GOT3 (cell line): ENCODE measurements at places on chromosomes 4 and X.

DNA sequence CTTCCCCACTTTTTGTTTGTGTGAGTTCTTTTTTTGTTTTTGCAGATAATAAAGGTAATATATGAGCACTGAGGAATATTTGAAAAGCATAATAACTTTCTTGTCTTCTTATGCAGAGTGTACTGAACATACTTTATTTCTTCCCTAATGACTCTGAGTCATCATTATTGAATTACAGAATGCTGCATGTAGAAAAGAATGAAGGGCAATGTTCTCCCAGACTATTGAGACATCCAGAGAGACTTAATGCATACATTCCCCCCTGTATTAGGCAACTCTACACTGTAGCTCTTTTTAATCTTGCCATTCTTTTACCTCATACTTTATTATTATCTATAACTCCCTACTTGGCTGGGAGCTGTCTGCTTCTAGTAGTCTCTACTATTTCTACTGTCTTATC is 240.5 kb upstream of the ANKRD50 start:
- no peak for DNase-seq

DNA sequence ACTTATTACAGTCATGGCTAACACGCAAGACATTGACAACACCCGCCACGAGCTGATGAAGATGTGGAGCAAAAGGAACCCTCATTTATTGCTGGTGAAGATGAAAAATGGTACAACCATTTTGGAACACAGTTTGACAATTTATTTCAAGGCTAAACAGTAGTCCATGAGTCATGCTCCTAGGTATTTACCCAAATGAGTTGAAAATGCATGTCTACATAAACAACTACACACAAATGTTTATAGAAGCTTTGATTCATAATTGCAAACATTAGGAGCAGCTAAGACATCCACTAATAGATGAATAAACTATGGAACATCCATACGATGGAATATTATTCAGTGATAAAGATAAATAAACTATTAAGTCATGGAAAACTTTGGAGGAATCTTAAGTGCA is 580.1 kb downstream of the RAPGEF2 start:
- no peak for DNase-seq

- no peak for DNase-seq
Measured at GRCh38 chr4:46649390-46649789, 259.5 kb upstream of the GABRA2 start.

DNA sequence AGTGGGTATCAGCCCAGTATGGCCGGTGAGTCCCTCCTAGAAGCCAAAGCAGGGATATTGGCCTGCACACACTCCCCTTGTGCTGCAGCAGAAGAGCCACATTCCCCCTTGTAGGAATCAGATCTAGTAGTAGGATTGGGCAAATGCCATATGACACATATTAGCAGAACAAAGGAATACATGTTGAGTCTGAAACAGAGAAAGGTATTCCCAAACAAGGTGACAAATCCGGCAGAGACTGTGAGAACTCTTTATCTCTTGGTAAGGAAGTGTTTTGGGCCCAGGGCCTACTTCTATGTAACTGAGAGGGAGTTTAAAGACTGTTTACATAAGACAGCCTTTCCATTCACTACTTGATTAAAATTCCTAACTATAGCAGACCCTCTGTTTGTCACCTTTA is 1382.0 kb downstream of the FAM133A start:
- DNase-seq = no peak

DNA sequence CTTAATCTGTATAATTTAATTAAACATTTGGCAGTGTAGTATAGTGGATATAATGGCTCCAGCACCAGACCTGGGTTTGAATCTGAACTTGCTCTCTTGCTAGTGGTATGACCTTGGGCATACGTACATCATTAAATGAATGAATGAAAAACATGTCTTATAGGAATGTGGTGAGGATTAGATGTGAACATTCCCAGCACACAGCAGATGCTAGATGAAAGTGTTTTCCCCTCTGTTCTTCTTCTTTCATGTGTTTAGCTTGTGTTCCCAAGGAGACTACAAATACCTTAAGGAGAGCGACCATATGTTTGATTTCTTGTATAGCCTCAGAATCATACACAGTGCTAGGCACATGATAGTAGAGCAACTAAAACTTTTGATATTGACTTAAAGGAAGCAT is 56.5 kb downstream of the CT47B1 start:
- DNase-seq = no peak

GRCh38 chr4:91345632-91346031 is 958.1 kb upstream of the GRID2 start:
- no peak for DNase-seq

DNA sequence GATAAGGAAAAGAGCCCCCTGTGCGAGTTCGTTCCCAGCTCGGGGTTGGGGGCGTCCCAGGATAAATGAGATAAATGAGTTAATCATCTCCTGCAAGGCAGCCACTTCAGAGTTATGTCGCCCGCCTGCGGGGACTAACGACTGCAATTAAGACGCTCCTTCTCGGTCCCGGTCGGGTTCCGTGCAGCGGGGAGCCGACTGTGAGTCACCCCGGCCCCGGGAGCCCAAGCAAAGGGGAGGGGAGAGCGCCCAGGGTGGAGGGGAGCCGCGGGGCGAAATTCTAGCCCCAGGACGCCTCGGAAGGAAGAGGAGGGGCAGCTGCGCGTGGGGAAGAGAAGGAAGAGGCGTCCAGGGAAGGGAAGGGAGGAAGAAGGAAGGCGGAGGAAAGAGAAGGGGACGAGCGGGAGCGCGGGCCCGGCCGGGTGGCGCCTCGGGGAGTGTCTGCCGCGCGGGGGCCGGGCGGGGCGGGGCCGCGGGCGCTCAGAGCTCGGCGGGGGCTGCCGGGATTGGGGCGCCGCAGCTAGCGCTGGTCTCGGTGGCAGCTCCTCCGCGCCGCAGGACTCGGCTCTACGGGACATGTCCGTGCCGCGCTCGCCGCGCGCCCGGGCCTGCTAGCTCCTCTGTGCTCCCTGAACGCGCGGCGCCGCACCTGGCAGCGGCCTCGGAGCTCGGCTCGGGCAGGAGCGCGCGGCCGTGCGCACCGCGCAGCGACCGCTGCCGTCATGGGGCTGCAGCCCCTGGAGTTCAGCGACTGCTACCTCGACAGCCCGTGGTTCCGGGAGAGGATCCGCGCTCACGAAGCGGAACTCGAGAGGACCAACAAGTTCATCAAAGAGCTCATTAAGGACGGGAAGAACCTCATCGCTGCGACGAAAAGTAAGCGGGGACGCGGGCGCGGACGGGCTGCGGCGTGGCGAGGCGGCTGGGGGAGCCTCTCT is at the start of gene ARHGAP10:
Gene ARHGAP10, plus strand, starts transcription at position 509 of the 938 bp plus-strand sequence. Its CDS starts 214 bp downstream, at position 723.
- DNase-seq = peak; percentile 30

DNA sequence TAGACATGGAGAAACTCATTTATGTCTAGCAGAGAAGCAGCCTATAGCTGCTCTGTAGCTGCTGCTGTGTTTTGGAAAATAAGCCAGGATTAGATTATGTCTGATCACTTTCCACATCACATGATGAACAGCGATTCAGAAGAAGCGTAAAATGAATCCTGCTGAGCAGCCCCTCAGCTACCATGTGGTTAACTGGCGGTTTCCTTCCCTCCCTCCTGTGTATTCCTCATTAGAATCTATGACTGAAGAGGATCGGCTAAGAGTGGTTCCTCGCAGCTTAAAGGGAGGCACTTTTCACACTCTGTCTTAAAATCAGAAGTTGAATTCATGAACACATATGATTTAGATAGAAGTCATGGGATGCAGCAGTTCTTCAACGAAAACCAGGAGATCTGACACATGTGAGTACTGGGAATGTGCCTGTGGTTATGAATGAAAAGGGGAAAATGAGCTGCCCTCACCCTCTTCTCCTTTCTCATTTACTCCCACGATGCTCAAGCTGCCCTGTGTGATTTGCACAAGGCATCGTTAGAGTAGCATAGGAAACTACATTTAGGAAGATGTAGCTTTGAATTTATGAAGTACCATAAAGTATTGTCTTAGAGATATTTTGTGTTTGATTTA is at the start of gene PPEF1:
Gene PPEF1, plus strand, starts transcription at position 220 of the 624 bp plus-strand sequence. Its CDS starts 136 bp downstream, at position 356.
- no peak for DNase-seq

- no peak for DNase-seq
Measured at GRCh38 chrX:1244164-1245076, 24.2 kb upstream of the CSF2RA start.

DNA sequence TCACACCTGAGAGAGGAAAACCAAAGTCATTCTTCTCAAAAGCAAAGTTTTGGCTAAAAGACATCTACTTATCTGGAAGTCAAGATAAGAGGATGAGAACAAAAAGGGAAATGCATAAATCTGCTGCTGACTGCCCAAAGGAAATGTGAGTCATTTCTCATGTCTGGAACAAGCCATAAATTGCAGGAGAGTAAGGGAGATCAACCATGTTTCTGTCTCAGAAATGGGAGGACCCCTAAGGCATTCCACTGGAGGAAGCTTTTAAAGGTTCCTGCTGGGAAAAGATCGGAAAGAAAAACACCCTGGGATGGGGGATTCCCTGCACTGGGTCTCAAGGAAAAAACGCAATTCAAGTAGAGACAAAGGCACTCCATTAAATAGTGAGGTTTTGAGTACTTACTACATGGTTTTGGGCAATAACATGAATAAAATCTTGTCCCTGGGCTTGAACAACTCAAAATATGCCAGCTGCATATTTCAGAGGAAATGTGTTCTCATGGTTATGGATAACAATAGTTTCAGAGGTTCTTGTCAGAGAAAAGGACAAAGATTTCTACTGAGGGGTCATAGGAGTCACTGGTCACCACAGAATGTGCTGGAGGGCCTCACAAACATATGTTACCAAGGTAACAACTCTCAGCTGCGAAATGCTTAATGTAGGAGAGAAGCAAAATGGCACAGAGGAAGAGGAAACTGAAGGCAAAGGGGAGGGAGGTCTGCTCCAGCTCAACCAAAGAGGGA is 19.3 kb downstream of the GPR143 start:
- no peak for DNase-seq

DNA sequence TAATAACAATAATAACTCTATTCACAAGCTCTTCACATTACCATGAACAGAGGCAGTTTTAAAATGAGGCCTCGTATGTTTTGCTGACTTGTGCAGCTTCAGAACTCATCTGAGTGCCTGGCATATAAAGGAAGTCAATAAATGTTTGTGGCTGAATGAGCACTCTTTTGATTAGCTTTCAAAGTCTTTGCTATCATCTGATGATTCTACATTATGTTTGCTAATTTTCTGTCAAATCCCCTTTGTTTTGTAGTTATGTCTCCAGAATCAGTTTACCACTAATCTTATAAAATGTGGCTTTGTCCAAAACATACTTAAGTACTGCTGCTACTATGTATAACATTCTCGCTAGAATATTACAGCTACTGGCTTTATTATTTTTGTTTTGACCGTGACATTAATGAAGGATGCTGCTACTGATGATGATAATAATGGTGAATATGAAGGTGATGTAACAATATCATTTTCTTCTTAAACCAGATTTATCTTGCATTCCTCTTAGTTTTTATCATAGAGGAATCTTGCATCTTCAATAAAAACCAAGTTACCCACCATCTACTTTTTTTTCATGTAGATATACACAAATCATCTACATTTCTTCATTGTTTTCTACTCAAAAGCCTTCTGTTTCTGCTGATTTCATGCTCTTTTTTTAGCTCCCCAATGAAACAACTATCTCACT is 384.5 kb downstream of the NAF1 start:
- DNase-seq = no peak

- no peak for DNase-seq
Measured at GRCh38 chr4:123418351-123418931, 21.8 kb downstream of the SPRY1 start.

DNA sequence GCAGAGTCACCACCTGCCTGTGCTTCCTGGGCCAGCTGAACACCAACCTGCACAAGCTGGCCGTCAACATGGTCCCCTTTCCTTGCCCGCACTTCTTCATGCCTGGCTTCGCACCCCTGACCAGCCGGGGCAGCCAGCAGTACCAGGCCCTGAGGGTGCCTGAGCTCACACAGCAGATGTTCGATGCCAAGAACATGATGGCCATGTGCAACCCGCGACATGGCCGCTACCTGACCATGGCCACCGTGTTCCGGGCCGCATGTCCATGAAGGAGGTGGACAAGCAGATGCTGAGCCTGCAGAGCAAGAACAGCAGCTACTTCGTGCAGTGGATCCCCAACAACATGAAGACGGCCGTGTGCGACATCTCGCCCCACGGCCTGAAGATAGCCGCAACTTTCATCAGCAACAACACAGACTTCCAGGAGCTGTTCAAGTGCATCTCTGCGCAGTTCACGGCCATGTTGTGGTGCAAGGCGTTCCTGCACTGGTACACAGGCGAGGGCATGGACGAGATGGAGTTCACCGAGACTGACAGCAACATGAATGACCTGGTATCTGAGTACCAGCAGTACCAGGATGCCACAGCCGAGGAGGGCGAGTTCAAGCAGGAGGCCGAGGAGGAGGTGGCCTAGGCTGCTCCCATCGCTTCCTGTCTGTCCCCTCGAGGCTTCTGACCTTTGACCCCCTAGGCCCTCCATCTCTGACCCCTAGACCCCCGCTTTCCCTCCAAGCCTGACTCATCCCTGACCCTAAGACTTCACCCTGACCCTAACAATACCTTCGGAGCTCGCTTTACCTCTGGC is 170.3 kb downstream of the THOC2 start:
- DNase-seq = no peak

GRCh38 chrX:39309721-39310152 is 508.5 kb downstream of the MID1IP1 start:
- no peak for DNase-seq

- no peak for DNase-seq
Measured at GRCh38 chr4:100547541-100548199, 29.8 kb upstream of the EMCN start.

GRCh38 chr4:61442936-61443335 is 242.8 kb downstream of the ADGRL3 start:
- no peak for DNase-seq

- no peak for DNase-seq
Measured at GRCh38 chrX:50343917-50344316, 126.7 kb downstream of the DGKK start.

- DNase-seq = no peak
Measured at GRCh38 chr4:138797646-138798045, 217.9 kb upstream of the NOCT start.

- no peak for DNase-seq
Measured at GRCh38 chr4:148021686-148022085, 289.8 kb downstream of the ARHGAP10 start.

DNA sequence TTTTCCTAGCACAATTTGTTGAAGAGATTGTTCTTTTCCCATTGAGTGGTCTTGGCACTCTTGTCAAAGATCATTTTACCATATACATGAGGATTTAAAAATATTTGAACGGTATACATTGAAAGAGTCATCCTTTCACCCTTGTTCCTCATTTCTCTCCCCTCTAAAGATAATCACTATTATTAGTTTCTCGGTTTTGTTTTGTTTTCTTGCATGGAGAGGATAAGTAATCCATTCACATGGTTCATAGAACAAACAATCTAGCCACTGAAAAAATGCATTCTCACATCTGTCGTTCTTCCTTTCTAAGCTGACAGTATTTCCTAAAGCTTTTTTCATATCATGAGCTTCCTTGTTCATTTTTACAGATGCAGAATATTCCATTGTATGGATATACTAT is 39.2 kb upstream of the MSMO1 start:
- DNase-seq = no peak

- no peak for DNase-seq
Measured at GRCh38 chr4:173531086-173531965, 1.3 kb upstream of the HAND2 start.

DNA sequence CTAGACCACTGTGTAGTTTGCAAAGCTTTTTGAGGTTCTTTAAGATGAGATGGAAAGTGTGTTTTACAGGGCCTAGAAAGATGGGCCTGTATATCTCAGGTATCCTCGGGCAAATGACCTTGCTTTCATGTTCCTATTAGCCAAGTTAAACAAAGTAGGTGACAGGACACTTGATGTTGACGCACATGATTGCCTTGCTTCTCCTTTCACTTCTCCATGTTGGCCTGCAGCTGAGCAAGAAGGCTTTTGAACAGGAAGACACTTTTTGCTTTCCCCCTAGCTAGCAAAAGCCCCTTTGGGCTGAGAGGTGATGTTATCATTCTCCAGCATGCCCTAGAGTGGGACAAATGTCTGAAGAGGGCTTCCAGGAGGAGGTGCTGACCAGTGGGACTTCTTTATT is 202.1 kb downstream of the GPC3 start:
- no peak for DNase-seq
